ENCODE measurements at places on chromosomes 4 and X.
A peak's percentile ranks its signal among the peaks of the same experiment; 100 is the strongest.

GRCh38 chrX:66053414-66053813 is 13.5 kb upstream of the VSIG4 start:
- DNase-seq, result no peak

DNA sequence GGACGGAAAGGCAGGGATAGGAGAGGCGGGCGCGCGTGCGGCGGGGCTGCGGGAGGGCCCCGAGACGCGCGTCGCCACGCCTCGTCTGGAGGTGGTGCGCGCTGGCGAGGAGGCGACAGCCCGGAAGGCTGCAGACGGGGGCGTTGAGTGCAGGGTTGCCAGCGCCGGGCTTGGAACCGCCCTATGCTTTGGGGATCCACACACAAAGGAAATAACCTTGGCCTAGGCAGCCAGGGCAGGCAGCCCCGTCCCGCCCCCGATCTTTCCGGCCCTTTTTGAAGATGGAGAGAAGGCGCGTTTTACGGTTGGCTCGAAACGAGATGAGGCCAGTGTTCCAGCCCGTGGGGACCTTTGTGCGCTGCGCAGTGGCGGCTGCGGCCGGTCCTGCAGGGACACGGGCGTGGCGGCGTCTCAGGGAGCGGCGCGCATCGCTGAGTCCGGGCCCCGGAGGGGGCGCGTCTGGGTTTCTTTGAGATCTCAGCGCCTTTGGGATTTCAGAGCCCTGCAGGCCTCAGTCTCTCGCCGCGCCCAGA is 50.8 kb upstream of the TRIM2 start:
- peak; percentile 18 for DNase-seq

DNA sequence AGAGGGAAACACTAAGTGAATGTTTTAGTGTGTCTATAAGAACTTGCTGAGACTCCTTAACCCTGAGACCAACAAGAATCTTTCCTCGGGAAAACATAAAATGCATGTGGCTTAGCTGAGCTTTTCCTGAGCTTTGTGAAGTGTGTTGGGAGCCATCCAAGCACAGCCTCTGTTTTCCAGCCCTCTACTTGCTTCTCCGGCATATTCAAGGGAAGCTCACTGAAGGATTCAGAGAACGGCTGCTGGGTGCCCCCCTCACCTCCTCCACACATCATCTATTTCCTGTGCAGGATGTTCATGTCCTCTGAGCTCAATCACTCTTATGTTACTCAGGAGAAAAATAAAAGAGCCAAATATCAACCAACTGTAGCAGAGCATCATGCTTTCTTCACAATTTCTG is 492.1 kb downstream of the IL15 start:
- no peak for DNase-seq

DNA sequence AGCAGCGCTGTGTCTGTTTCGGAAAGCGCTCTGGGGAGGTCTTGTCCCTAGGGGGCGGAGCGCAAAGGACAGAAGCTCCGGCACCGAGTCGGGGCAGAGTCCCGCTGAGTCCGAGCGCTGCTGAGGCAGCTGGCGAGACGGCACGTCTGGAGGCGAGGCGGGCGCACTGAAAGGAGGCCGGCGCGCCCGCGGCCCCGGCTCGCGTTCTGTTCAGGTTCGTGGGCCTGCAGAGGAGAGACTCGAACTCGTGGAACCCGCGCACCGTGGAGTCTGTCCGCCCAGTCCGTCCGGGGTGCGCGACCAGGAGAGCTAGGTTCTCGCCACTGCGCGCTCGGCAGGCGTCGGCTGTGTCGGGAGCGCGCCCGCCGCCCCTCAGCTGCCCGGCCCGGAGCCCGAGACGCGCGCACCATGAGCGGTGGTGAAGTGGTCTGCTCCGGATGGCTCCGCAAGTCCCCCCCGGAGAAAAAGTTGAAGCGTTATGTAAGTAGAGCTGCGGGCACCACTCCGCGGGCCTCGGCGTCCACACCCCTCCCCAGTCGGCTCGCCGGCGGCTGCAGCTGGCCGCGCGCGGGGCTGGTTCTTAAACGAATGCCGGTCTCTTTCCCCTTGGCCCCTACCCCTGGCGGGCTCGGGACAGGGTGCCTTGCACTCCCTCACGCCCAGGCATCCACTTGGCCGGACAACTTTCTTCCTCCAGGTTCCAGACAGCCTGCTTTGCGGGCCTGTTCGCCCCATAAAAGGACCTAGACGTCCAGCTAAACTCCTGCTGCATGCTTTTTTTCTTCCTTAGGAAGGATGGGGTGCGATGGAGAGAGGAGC is at the start of gene GAB1:
Gene GAB1 (plus strand): TSS at position 96 of the 819 bp plus-strand sequence. CDS start 313 bp downstream, at position 409.
- DNase-seq, result peak; percentile 84

- DNase-seq, result peak; percentile 19
Observed at GRCh38 chr4:825063-825970, 612 bp downstream of the CPLX1 start.

GRCh38 chr4:82989575-82990429 is 20.8 kb downstream of the LIN54 start:
- DNase-seq, result no peak

GRCh38 chr4:73596001-73596400 is 24.2 kb downstream of the RASSF6 start:
- DNase-seq, result no peak

GRCh38 chrX:22135171-22135711 is 103.1 kb downstream of the PHEX start:
- peak; percentile 58 for DNase-seq

DNA sequence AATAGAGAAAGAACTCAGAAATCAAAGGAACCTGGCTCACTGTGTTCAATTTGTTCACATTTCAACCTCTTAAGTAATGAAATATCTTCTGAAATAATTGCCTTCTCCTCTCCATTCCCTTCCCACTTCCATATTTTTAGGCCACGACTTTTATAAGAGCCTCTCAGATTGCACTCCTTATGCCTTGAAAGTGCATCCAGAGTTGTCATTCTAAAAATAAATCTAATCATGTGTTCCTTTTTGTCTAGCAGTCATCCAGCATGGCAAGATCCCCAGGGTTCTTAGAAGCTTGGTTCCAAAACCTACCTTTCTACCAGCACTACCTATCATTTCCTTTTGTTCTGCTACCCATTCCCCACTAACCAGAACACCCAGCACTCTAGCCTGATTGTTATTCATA is 42.4 kb upstream of the RPA4 start:
- DNase-seq, result no peak

Data from cardiac fibroblast (primary cell).